ENCODE measurements at places on chromosomes 2 and 18.
A peak's percentile ranks its signal among the peaks of the same experiment; 100 is the strongest.

DNA sequence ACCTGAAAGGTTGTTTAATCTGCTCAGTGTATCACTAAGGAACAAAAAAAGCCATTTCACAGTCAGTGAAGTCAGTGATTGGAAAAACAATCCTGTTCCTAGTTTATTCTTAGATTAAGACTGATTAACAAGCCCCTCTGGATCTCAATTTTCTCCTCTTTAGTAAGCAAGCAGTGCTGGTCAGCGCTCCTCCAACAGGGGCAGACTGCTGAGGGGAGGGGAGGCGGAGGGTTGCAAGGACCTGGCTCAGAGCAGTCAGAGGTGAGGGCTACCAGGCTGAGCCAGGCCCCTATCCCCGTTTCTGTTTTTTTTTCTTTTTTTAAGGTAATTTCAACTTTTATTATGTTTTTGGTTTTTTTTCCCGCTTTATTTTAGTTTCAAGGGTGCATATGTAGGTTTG lies 24.7 kb upstream of the KCNS3 start:
- no peak for DNase-seq

- DNase-seq = no peak
These were observed 3.2 kb upstream of the AQP12B start for GRCh38 chr2:240685771-240686371.

DNA sequence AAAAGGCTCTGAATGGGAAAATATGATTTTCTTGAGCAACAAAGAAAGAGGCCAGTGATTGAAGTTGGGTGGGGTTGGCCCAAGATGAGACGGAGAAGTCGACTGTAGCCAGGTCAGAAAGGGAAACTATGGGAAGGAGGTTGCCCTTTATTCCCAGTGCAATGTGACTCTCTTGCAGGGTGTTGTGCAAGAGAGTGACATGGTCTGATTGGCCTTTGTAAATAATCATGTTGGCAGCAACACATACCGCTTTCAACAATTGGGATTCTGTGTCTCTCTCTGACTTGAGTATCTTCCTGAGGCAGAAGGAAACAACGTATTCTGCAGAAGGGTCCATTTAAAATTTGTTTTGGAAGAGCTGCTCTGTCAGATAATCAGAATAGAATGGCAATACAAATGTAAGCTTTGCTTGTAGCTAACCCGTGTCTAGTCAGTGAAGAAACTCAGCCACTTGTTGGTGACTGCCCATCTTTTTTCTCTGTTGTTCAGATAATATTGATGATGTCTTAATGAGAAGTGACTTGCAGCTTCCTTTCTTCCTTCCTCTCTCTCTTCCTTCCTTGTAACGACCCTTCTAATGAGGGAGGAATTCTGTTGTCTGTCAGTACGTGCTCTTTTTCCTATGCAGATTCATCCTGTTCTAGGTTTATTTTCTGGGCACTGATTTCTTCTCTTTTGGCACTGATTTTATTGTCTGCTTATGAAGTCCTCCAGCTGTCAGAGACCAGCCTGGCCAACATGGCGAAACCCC lies 311.0 kb upstream of the FAM98A start:
- no peak for DNase-seq

- DNase-seq = no peak
These were observed 292.3 kb upstream of the FANCL start for GRCh38 chr2:58533376-58533775.

DNA sequence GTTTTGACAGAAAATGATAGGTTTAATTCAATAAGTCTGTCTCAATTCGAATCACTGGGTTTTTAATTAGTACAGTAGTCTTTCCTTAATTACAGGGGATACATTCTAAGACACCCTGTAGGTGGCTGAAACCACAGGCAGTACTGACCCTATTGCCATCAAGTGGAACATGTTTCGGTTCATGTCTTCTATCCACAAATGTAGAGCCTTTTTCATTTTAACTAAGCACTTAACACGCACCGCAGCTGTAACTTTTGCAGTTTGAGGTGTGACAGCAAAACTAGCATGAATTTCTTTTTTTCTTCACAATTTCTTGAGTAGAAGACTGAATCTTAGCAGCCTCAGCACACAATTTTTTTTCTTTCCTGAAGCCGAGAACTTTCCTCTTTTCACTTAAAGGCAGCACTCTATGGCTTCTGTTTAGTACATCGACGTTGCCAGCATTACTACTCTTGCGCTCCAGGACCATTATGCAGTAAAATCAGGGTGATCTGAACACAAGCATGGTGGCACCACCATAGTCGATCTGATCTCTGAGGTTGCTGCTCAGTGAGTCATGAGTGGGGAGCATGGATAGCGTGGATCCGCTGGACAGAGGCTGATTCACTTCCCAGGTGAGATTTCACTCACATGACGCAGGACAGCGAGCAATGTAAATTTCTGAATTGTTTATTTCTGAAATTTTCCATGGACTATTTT lies 805.1 kb downstream of the RNF144A start:
- no peak for DNase-seq

DNA sequence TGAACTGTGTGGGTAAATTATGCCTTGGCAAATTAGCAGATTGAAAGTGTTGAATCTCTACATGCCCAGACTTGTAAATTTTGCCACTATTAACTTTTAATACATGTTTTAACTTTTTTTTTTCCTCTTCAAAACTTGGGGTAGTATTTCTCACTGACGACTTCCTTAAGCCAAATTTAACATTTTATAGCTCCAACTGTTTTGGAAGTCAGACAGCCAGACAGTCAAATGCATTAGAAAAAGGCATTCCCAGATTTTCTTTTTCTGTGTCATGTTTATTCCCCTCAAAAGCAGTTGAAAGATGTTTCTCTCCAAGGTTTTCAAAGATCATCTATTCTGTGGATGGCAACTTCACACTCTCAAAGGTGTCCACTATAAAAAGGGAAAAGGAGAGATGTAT lies 226.8 kb upstream of the FN1 start:
- DNase-seq = no peak

DNA sequence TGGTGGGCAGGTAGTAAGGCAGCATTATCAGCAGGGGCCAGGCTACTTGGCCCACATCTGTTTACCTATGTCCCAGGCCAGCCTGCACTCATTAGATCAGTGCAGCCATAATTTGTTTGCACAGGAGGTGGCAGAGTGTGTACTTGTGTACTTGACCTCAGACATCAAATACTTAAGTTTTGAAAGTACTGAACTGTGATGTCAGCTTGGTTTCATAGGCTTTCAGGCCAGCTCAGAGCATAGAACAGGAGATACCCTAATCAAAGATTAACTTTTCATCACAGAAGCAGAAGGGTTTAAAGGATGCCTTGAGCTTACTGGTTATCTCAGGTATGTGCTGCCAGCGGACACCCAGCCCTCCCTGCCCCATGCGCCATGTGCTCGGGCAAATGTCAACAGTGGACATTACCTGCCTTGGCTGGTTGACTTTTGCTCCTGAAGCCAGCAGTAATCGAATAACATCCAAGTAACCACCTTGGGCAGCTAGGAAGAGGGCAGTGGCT lies 33.2 kb downstream of the ANKRD29 start:
- no peak for DNase-seq

- DNase-seq = peak; percentile 46
These were observed 223.7 kb downstream of the CYP26B1 start for GRCh38 chr2:71923887-71924533.

DNA sequence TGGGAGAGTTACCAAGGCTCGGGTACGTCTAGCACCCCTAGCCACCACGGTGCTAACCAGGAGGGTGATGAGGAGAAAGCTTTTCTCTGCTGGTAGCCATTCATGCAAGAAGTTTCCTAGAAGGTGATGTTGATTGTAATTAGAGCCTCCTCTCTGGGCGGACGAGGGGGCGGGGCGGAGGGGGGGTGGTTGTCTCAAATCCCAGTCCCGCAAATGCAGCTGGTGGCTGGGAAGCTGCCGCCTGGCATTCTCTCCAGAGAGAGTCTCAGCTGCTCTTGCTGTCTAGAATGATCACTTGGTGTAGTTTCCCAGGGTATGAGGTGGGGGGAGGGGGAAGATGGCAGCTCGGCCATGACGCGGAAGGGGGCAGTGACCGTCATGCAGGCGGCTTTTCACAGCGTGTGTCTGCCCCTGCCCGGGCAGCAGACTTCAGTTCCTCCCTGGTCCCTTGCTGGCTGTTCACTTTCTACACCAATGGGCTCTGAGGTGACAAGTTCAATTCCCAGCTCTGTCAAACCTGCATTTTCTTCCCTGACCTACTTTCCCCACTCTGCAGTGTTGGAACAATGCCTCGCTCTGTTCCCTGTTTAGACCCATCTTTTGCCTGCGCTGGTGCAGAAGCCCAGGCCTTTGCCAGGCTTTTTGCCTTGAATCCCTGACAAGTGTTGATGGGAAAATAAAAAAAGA lies 61.5 kb upstream of the KLF7 start:
- DNase-seq = no peak

DNA sequence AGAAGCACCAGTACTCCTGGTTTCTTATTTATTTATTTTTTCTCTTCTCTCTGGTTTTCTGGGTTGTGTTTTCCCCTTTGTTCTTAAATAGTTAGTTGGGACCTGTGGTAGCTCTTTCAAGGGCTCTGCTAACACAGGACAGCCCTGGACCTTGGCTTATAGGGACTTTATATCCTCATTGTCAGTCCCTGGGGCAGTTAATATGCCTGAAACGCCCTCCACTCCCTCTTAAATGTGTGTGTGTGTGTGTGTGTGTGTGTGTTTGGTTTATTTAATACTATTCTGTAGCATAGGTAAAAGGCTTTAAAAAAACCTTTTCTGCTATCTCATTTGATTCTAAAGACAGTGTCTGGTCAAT lies 54.6 kb downstream of the GATA6 start:
- no peak for DNase-seq

- no peak for DNase-seq
These were observed 113.0 kb downstream of the DYSF start for GRCh38 chr2:71566372-71566771.

GRCh38 chr2:31524592-31524991 lies 56.1 kb downstream of the SRD5A2 start:
- no peak for DNase-seq

DNA sequence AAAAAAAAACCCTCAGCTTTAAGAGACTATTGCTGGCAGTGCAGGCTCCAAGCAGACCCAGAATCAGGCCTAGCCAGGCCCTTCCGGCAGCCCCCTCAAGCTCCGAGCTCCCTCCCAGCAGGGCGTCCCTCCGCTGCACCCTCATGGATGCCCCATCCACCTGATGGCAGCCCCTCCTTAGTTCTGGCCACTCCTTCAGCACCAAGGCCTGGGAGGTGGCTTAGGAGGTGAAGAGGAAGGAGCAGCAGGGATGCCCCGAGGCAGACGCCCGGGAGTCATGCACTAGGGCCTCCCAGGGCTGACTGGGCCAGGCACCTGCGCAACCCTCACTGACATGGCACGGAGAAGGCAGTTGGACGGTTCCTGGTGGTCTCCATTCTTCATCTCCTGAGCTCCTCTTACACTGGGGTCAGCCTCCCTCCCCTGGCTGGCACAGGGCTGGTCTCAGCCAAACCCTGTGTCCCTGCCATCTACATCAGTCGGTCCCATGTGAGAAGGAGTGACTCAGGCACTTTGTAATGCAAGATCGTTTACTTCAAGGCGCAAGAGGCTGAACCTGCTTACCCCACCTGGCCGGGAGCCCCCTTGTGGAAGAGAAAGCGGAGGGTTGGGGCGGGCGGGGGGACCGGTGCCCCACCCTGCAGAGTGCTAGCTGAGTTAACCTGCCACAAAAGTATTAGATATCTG lies 53.5 kb upstream of the ID2 start:
- DNase-seq = no peak
